ENCODE measurements at places on chromosomes 3 and 15.
A peak's percentile ranks its signal among the peaks of the same experiment; 100 is the strongest.

DNA sequence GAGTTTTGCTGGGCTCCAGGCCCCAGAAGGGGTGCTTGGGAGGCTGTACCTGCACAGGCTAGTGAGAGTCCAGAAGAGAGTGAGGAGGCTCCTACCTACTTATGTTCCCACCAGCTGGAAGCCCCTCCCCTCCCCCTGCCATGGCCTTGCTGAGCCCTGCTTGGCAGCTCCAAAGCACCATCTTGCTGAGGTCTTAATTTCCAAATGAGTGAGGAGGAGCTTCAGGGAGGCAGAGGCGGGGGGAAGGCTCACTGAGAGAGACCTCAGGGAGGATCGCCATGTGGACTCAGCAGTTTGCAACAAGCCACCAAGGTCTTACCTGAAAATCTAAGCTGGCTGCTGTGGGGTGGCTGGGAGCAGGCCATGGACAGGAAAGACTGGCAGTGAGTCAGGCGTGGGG is 8.7 kb upstream of the CACNA2D2 start:
- no peak for DNase-seq

DNA sequence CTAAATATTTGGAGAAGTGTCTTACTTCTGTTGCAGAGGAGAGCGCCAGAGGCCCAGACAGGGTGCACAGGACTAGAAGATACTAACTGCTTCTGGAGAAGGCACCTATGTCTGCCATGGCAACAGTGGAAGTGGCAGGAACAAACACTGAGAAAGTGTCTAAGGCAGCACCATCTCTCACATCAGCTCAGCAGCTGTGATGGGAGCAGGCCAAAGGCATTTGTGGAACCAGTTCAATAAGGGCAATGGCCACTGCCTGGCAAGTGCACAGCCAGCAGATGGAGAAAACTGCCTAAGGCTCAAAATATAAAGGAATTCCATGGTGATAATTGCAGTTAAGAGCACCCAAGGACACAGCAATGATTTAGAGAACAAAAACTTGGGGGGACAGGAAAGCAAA is 563.0 kb upstream of the CCDC54 start:
- no peak for DNase-seq

DNA sequence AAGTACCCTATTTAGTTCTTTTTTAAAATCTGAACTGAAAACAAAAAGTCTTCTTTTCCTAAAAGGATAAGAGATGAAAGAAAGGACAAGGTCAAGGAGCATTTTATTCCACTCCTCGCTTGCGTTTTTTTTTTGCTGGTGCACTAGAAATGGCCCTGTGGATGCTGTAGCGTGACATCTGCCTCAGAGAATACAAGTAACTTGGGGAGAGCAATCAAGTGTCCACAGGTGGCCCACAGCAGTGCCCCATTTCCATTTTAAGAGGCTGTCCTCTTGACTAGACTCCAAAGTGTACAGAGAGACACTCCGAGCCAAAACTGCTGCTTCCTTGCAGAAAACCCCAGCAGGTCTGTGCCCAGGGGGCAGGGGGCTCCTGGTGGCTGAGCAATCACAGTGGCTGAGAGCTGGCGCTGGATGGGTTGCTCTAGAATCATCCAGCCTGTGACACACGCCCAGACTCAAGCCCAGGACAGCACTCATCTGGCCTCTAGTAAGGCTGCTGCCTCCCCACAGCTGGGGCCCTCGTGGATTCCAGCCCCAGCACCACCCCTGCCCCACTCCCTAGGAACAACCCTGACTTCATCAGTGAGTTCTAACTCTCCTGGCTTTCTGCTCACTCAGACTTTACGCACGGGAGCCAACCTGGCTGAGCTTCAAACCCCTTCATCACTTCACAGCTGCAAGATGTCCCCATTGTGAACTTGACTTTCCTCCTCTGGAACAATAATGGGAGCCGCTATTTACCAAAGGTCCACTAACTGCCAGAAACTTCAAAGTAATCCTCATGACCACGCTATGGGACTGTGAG is 71.1 kb upstream of the SPATA12 start:
- no peak for DNase-seq

GRCh38 chr15:25335279-25335678 is 103.5 kb downstream of the UBE3A start:
- DNase-seq = no peak

DNA sequence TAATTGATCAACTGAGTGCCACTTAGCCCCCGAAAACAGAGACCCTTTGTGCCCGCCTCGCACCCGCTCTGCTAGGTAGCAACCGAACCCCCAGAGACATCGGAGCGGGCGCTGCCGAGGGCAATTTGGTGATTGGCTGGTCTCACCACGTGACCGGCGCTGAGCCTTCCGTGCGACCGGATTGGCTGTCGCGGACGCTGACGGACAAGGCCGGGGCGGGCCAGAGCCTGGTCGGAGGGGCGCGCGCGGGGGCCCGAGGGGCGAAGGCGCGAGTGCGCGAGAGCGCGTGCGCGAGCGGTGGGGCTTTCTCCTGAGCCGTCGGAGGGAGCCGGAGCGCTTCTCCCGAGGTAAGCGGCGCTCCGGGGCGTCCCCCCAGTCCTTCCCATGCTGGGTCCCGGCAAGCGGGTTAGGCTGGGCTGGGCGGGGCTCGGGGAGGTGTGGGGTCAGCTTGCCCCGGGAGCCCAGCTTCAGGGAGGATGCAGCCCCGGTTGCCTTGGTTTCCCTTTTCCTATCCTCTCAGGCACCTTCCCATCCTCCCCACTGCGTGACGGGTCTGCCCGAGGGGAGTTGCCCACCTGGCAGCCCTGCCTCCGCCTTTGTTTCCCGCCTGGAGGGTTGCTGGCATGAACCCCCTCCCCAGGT is at the start of gene TMEM108:
TSS of gene TMEM108 (plus strand) at position 303 of the 642 bp plus-strand sequence.
- peak; percentile 72 for DNase-seq

GRCh38 chr15:89750560-89751542 is at the start of gene MESP1:
Gene MESP1 (minus strand): TSS chr15:89751249. CDS start chr15:89751231, 18 bp downstream.
- DNase-seq = peak; percentile 95

DNA sequence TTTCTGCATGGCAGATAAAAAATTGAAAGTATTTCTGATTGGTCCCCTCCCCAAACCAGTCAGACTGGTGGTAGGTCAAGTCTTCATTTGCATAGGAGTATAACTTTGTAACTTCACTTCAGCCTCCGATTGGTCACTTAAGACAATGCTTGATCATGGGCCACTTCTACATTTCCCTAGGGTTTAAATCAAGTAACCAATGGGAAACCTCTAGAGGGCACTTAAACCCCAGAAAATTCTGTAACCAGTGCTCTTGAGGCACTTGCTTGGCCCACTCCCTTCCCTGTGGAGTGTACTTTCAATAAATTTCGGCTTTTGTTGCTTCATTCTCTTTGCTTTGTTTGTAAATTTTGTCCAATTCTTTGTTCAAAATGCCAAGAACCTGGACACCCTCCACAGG is 225.5 kb downstream of the ARPP21 start:
- no peak for DNase-seq

- DNase-seq = no peak
Measured at GRCh38 chr3:122067214-122067550, 12.0 kb downstream of the CD86 start.

GRCh38 chr3:60856257-60857046 is 394.8 kb downstream of the FHIT start:
- peak; percentile 13 for DNase-seq

GRCh38 chr3:111156517-111156916 is 84.9 kb downstream of the NECTIN3 start:
- DNase-seq = no peak

DNA sequence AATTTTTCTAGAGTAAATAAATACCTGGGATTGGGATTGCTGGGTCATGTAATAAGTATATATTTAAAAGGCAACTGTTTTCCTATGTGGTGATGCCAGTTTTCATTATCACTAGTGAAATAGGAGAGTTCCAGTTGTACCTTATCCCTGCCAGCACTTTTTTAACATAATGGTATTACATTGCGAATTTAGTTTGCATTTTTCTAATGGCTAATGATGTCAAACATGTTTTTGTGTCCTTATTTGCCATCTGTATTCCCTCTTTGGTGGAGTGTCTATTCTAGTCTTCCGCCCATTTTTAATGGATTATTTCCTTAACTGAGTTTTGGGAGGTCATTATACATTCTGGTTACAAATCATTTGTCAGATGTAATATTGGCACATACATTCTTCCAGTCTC is 88.3 kb downstream of the GHSR start:
- no peak for DNase-seq

GRCh38 chr3:23199649-23200048 is 3.5 kb upstream of the UBE2E2 start:
- DNase-seq = no peak

DNA sequence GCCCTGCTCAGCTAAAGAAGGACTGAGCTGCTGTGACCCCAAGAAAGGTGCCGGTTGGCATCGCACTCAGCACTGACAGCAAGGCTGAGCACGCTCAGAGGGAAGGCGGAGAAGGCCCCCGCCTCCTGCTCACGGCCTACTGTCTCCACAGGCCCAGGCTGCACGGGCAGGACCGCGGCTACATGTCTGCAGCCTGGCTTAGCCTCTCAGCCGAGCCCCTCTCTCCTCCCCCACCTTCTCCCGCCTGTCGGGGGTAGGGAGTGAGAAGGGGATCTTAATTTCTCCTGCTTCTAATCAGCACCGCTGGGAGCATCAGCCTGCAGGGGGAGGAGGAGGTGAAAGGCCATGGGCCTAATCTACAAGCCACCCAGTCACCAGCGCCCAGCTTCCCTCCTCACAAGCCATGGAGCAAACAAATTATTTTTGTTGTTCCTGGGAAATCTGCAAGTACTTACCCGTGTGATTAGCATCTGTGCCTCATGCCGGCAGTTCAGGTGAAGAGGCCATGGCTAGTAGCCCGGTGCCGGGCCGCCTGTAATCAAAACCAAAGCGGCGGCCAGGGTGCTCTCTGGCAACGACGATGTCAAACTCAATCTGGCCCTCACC is 68.1 kb downstream of the EPHB3 start:
- DNase-seq = no peak

- peak; percentile 76 for DNase-seq
Measured at GRCh38 chr3:3170998-3171397, 8.5 kb downstream of the CRBN start.

- no peak for DNase-seq
Measured at GRCh38 chr15:72820278-72820677, 36.7 kb upstream of the ADPGK start.

GRCh38 chr15:67468416-67468815 is 52.5 kb upstream of the C15orf61 start:
- DNase-seq = no peak

DNA sequence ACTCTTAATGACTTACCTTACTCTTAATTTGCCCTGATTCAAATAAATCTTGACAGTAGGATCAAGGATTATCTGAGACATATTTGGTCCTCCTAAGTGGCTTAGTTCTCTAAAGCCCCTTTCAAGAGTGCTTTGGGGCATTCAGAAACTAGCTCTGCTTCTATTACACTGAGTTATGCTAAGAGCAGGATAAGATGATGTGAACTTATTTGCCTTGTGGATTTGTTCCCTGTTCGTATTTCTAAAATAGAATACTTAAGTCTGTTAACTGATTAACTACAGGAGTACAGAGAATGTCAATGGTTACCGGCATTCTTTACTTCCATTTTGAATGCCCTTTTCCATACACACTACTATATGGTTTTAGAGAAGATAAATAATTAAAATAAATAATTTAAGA is 14.8 kb upstream of the FRMD4B start:
- DNase-seq = no peak

DNA sequence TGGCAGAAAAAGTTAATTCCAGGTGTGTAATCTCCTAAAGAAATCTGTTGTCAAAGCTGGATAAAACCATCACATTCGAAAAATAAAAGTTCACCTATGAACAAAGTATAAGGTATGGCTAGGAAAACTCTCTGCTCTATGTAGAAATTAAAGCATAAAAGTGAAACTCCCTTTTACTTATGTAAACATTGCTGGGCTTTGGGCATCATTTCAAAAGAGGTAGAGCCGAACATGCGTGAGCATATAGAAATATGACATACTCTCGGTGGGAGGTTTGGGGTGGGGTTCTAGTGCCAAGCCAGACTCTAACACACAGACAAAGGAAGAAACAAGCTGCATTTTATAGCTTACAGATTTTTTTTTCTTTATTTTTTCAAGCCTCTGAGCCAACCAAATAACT is 306.8 kb upstream of the ATP11B start:
- DNase-seq = no peak

DNA sequence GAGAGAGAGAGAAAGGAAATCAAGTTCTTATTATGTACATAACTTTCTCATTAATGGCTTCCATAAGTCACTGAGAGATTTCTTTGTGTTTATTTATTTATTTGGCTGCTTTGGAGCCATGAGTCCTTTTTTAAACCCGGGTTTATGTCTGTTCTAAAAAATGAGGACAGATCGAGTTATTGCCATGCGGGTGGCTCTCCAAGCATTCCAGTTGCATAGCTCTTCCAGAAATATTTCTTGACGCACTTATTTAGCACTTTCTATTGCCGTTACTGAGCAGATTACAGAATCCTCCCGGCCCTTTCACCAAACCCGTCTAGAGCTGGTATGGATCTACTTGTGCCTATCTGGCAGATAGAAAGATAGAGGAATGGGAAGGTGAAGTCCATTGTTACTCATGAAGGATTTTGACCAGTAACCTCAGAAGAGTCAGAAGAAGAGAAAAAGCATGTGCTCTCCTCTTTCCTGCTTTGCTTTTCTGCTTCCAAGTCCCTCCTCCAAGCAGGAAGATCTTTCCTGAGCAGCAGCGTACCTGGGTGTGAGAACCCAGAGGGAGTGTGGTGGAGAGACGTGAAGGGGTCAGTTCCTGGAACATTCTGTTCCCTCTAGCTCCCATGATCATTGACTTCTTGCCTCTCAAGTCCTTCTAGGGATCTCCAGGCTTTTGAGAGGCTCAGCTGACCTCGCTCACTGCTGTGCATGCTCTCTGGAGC is 112.8 kb downstream of the LPP start:
- DNase-seq = no peak

GRCh38 chr3:166560253-166560652 is 723.0 kb upstream of the BCHE start:
- no peak for DNase-seq

DNA sequence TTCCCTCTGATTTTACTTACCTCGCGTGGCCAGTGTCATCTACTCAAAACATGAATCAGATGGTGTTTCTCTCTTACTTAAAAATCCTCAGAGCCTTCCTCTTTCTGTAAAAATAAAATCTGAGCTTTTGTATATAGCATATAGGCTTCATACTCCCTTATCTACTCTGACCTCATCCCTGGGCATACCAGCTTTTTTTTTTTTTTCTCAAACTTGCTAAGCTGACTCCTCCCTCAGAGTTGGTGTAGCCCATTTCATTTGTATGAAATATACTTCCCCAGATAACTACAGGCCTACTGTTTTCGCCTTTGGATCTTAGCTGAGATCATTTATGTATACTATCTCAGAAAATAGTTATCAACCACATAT is 648.9 kb upstream of the ALCAM start:
- DNase-seq = peak; percentile 23

GRCh38 chr15:80512726-80513660 is 108.8 kb downstream of the ARNT2 start:
- DNase-seq = peak; percentile 24

DNA sequence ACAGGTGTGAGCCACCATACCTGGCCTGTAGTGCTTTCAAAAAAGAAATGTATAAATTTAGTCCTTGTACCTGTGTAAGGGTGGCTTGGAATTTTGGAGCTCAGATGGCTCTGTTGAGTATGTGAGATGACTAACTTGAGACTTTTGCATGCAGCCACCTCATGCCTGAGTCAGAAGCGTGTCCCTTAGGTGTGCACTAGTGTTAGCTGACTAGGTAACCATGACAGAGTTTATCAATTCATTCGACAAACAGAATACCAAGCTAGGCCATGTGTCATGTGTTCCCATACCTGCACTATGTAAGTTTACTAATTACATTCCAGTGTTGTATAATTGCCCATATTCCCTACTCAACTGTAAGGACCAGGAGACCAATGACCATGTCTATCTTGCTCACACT is 4.0 kb upstream of the ZNF639 start:
- no peak for DNase-seq
